ENCODE measurements at places on chromosomes 6 and 20. TPM values are rescaled to one million over a fixed set of nuclear protein-coding genes. Genes with fewer than 3 reads are reported as not detected.

The GPX5 gene
- not detected for total RNA-seq

The BNIP5 gene
- total RNA-seq: not detected

The TGIF2 gene
- 14.1 TPM for total RNA-seq

The RIPOR3 gene
- 0.35 TPM for total RNA-seq

The SIRPB2 gene
- not detected for total RNA-seq

The HAO1 gene
- not detected for total RNA-seq

The SLC22A16 gene
- total RNA-seq: 1.1 TPM

The SLC52A3 gene
- total RNA-seq: not detected

The TRAM2 gene
- total RNA-seq: 64.6 TPM
